ENCODE measurements at places on chromosomes 4 and X.

DNA sequence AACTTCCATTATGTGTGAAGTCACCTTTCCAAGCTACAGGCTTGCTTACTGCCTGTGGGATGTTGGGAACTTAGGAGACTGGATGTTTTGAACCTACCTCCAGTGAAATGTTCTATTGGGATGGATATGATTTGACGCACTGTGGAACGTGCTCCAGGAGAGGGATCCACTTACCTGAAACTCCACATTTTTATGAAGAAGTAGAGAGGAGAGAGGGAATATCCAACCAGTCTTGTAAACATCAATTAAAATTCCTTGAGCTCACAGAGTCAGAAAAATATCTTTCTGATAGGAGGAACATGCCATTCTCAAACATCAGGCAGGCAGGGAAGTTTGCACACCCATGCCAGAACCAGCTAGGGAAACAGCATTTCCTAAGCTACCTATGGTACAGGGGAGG lies 91.1 kb upstream of the MAOA start:
- DNase-seq, result no peak

DNA sequence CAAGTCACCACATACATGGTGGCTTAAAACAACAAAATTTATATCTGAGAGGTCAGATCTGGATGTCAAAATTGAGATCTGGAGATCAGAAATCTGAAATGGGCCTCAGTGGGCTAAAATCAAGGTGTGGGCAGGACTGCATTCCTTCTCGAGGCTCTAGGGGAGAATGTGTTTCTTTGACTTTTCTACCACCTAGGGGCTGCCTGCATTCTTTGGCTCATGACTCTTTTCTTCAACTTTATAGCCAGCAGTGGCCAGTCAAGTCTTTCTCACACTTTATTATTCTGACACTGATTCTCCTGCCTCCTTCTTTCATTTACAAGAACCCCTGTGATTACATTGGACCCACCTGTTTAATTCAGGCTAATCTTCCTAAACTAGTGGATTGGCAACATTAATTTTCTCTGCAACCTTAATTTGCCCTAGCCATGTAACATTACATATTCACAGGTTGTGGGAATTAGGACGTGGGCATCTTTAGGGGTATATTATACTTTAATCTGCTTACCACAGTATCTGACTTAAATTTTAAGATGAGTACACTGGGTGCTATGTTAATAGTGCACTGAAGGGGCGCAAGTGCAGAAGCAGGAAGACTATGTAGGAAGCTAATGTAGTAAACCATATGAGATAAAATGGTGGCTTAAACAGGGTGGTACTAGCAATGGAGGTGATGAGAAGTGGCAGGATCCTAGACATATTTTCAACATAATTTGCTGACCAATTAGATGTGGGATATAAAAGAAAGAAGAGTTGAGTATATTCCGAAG lies 188.0 kb downstream of the SLC4A4 start:
- DNase-seq, result no peak

GRCh38 chr4:72076562-72076961 lies 44.8 kb downstream of the NPFFR2 start:
- no peak for DNase-seq

- no peak for DNase-seq
Measured at GRCh38 chr4:98585596-98585995, 72.8 kb downstream of the TSPAN5 start.

DNA sequence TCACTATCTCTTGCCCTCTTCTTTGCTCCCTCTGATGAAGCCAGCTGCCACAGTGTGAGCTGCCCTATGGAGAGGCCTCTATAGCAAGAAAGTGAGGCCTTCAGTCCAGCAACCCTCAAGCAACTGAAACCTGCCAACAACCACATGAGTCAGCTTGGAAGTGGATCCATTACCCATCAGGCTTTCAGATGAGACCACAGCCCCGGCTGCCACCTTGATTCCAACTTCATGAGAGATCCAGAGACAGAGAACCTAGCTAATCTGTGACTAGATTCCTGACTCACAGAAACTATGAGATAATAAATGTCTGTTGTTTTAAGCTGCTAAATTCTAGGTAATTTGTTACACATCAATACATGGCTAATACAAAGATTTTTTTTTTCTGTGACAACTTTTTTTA lies 20.4 kb upstream of the WAS start:
- DNase-seq, result no peak

- no peak for DNase-seq
Measured at GRCh38 chrX:123976706-123977316, 15.3 kb downstream of the STAG2 start.

DNA sequence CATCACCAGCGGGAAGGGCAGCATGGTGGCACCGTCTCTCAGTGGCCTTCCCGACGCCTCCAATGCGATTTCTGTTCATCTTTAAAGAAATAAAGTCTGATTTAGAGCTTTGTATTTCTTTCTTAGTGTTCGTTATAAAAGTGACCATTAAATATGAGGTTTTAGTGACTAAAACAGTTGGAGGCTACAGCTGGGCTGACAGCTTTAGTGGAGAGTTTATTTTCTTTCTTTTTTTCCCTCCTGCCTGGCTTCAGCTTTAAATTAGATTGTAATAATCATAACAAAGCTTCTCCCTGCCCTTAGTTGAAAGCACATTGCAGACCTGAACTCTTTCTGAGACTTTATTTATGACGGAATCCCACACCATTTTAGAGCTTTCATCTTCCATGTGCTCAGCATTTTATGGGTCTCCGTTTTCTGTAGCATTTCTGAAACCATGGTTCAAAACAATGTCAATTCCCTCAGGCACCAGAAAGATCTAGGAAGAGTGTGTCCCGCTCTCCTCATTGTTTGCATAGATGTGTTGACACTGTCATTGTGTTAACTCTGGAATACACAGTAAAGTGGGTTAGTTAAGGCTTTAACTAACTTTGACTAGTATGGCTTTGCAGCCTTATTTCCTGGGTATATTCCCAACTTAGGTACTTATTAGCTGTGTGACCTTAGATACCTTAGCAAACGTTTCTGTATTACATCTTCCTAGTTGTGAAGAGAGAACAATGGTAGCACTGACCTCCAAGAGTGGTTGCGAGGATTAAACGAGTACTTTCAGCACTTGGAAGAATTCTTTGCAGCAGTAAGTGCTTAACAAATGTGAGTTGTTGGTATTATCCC lies 97.4 kb upstream of the PGRMC2 start:
- no peak for DNase-seq

DNA sequence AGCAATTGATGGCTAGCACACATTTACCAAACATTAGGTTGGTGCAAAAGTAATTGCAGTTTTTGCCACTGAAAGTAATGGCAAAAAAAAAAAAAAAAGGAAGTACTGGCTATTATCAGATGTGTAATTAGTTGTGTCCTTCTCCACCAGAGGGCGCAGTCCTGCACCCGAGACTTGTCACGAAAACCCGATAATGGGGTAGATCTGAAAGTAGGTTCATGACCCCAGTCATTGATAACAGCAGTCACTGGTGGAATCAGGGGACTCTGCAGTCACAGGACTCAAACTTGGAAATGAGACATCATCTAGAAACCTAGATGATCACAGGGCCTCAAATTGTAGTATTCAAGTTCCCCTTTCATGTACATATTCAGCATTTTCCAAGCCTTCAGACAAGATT lies 13.1 kb upstream of the ACOT9 start:
- peak; percentile 52 for DNase-seq

- DNase-seq, result no peak
Measured at GRCh38 chr4:108175966-108176365, 7.2 kb upstream of the LEF1 start.

DNA sequence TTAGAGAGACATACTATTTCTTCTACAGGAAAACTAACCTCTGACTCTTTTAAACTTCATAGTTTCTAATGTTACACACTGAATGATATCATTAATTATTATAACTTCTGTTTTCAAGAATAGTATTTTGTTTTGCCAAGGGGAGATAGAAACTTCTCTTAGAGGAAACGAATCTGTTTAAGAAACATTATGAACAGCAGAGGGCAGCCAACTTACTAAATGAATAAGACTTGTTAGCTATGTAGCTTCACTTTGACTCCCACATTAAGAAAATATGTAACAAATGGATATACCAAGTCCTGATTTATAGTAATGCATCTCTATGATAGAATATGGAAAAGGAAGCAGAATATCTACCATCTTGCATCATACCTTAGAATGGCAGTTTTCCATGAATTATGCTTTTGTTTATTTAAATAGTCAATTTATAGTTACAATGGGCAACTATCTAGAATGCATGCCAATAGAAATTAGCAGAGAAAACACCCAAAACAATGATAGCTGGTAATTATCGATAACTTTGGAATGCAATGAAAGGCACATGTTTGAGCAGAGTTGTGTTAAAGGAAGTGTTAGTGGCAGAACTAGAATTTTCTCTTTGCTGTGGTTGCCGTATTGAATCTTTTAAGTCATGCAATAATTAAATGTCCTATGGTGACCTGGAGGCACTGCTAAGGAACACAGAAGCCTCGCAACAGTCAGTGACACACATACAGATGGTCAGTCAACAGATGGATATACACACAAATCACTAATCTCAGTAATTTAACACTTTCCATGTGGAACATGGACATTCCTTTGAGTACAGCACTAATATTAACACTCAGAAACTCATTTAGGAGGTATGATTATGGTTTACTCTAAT lies 105.7 kb upstream of the PDLIM3 start:
- DNase-seq, result peak; percentile 48

DNA sequence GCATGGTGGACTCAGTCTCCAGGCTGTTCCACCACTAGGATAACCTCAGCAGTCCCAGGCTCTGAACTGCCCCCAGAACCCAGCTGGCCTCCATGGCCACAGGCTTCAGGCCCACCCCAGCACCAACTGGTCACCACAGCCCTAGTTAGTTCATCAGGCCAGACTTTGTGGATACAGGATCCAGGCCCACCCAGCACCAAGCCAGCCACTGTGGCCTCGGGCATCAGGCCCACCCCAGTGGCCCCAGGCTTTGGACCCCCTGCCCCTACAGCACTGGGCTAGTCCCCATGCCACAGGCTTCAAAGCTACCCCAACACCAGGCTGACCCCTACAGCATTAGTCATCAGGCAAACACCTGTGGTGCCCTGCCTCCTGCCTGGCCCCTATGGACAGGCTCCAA lies 50.0 kb downstream of the ZCCHC13 start:
- DNase-seq, result no peak

GRCh38 chr4:94635177-94635576 lies 122.6 kb upstream of the BMPR1B start:
- peak; percentile 47 for DNase-seq

- no peak for DNase-seq
Measured at GRCh38 chr4:104905546-104905945, 241.1 kb upstream of the TET2 start.

DNA sequence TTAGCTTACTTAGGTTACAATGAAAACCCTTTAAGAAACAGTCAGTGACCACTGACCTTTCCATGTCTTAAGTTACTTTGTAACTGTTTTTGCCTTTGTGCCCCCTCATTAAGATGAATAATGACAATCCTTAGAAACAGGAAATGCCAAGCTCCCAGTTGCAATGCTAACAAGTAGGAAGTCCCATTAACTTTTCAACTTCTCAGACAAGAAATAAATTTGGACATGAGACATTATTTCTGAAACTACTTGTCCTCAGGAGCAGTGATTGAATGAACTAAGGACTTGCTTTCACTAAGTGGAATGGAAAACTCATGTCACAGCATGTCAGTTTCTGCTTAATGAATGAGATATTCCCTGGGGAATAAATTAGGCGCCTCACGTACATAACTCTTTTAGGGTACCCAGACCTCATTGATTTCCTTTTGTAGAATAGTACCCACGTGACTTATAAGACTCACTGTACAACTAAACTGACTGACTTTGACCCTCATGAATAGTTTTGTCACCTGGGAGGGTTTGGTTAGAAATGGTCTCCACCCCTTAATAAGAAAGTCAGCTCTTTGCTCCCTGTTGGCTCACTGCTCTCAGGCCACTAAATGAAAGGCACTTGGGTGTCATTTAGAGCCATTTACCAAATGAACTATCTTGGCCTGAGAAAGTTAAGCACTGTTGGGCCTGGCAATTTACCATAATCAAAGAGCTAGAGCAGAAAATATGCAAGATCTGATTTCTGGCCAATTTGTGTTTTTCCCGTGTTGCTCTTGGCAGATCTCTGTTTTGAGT lies 383.9 kb downstream of the RPA4 start:
- DNase-seq, result peak; percentile 14

DNA sequence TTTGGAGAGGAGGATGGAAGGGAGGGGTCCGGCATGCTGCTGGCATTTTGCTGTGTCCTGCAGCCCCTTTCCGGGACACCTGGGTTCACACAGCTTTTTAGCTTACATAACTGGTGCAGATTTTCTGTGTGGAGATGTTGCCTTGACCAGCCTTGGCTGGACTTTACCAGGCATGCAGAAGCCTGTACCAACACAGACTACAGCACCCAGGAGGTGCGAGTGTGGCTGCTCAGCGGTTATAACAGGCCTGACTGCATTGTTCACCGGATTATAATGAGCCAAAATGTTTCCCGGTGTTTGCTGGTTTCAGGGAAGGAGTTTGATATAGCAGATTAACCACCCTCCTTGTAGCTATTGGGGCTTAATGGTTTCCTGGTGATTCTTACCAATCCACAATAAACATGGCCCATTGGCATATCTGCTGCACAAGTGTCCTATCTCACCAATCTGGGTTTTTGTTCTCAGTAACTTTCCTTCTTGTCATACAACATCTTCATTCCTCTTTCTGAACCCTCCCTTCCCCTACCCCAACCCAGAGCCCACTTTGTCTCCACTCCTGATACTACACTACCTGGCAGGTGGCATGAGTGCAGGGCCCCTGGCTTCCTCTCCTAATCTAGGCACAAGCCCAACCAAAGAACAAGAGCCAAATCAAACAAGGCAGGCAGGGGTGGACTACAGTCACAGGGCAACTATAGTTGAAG lies 3.9 kb downstream of the RPL10 start:
- DNase-seq, result no peak

DNA sequence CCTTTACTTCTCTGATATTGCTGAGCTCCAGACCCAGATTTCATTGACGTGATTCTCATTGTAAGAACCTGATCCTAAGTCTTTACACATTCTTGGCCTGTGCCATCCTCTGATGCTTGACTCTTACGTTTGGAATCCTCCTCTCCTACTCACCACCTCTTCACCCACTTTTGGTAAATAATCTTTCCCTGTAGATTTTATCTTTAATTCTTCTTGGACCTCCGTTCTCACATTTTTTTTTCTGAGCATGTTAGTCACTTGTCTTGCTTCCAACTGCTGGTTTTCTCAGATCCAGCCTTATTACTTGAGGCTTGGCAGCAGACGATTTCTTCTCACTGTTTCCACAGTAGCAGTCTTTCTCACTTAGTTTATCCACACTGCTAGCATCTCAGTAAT lies 12.4 kb upstream of the SH3RF1 start:
- DNase-seq, result no peak

- peak; percentile 32 for DNase-seq
Measured at GRCh38 chrX:38805432-38806389, 4.5 kb downstream of the MID1IP1 start.

GRCh38 chr4:118277243-118277642 lies 75.6 kb downstream of the PRSS12 start:
- no peak for DNase-seq

GRCh38 chrX:17635231-17635630 lies 102.1 kb upstream of the SCML1 start:
- DNase-seq, result no peak
